ENCODE measurements at places on chromosomes 3 and 15.

DNA sequence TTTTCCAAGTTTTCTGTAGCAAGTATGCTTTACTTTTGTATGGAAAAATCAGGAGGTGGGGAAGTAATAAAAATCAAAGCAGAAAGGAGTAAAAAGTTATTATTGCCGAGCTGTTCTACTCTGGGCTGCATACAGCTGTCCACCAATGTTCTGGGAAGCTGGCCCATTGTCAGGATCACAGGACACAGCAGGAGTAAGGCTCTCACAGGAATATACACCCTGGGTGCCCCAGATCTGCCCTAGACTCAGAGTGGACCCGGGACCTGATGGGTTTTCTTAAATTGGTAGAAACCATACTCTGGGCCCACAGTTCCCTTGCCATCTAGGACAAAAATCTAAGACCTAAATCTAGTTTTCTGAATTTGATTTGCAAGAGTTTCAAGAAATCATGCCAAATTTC, 60.4 kb downstream of the TNIK start:
- no peak for DNase-seq

- no peak for DNase-seq
Measured at GRCh38 chr15:88940110-88940675, 27.0 kb upstream of the MFGE8 start.

DNA sequence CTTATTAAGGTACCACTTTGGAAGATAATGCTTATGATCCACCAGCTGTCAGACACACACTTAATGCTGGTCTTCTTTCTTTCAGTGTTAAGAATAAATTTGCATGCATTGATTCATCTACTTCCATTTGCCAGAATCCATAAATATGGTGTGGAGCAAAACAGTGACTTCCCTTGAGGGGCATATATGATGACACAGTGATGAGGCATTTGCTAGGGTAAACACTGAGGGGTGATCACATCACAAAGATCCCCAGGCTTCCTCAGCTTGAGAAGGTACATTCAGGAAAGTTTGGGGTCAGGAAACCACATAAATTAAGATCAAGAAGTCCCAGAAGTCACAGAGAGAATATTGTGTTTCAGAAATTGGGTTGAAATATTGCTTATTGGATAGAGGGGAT, 9.9 kb upstream of the ZBED2 start:
- no peak for DNase-seq

- DNase-seq, result no peak
Measured at GRCh38 chr3:127684871-127685707, 12.3 kb downstream of the ABTB1 start.

DNA sequence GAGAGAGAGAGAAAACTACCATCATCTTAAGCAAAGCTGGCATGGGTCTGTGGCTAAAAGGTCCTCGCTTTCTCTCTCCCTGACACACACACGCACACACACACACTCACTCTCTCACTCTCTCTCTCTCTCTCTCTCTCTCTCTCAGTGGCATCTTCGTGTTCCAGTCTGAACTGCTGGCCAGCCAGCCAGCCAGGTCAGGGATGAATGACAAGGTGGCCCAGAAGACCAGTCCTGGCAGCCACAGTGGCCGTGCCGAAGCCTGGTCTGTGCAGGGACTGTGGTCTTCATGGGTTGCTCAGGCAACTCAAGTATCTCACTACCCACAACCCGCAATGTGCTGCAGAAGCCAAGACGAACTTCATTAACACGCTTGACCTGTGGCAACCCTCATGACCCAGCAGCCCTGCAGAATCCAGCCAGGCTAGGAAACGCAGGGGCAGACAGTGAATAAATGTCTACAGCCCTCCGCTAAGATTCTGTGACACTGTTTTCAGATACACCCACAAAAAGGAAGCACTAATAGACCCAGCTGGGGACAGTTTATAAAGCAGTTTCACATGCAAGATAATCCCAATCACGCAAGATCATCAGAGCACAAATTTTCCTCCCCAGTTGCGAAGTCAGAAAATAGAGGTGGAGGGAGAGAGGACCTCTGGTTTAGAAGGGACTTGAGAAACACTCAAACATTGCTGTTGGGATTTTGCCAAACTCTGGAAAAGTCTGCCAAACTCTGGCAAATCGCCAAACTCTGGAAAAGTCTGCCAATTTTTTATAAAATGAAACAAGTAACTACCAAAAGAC, 66.4 kb downstream of the XXYLT1 start:
- DNase-seq, result no peak

DNA sequence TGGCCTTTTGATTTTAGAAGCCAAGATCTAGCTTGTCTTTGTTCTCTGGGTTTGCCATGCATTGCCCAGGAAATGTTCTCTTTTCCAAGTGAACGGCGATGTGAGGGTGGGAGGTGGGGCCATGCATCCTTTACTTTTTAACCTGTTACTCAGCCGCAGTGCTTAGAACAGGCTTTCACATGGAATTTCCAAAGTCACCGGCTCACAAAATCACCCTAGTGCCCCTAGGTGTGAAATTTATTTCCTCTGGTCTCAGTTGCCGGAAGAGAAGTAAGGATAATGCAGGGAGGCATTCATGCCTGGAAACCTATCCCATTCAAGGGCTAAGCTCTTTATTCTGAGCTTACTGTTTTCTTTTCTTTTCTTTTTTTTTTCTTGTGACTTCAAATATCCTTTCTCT, 93.2 kb downstream of the CACNA2D3 start:
- DNase-seq, result no peak

GRCh38 chr15:87981969-87982368, 274.6 kb downstream of the NTRK3 start:
- no peak for DNase-seq

DNA sequence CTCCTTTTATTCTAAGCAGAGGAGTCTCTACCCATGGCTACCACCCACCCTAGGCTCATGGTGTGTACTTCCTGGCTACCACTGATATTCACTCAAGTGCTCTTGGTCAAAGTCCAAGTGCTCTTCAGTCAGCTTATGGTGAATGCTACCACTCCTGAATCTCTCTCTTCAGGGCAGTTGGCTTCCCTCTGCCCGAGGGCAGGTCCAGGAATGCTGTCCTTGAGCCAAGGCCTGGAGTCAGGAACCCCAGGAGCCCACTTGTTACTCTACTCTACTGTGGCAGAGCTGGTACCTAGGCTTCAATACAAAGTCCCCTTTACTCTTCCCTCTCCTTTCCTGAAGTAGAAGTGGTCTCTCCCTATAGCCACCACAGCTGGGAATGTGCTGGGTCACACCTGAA, 226.0 kb downstream of the DIPK2A start:
- DNase-seq, result no peak

DNA sequence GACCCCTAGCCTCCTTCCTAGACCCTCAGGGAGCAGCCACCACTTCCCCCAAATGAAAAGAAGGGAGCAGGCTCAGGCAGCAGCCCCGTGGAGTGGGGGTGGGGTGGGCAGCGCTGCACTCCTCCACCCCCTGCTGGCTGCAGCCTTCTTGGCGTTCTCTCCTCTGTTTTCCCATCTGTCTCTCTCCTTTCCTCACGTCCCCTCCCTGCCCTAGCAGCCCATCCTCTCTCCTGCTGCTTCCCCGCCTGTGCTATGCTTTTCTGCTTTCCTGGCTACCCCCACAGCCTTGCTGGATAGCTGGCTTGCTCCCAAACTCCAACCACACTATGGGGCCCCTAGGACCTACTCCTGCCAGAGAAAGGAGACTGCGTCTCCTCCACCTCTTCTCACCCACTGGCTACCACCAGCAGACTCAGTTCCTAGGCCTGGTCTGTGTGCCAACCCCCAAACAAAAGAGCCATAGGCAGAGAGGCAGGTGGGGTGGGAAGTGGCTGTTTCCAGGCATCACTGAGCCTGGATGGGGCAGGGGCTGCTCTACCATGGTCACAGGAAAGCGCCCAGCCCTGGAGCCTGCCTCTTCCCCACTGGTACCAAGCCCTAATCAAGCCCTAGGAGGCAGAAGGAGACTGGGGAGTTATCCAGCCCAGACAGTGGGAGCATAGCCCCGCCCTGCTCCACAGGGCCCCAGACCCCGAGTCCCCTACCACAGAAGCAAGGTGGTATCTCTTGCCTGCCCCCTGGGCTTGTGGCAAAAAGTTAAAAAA, 3.4 kb upstream of the DISP2 start:
- DNase-seq, result no peak

GRCh38 chr15:68417897-68418296, 14.1 kb downstream of the ITGA11 start:
- DNase-seq, result no peak

DNA sequence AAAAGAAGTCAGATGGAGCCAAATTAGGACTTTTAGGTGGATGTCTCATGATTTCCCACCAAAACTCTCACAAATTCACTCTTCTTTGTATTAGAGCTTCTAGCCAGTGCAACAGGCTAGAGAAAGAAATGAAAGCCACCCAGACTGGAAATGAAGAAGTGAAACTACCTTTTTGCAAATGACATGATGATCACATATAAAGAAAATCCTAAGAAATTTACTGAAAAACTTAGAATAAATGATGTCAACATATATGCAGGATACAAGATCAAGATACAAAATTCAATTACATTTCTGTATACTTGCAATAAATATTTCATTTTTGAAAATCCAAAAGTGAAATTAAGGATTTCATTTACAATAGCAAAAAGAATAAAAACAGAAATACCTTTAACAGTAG, 110.8 kb downstream of the LRIG1 start:
- no peak for DNase-seq
